ENCODE measurements at places on chromosomes 11 and 22.
A peak's percentile ranks its signal among the peaks of the same experiment; 100 is the strongest.

DNA sequence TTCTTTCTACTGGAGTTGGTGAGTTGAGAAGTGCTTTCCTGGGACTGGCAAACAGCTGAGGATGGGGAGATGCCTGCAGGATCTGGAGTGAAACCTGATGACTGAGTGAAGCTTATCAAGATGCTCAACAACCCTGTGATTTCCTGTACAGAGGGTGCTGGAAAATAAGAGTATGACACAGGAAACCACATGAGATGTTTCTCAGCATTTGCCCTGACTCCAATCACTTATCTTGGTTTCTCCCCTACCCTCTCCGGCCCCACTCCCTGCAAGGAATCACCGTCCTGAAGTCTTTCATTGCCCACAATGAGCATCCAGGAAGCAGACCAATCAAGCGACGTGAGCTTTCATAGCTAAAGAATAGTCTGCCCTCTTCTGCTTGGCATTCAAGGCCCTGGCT lies at the start of gene MRGPRX2:
TSS of gene MRGPRX2 (minus strand) at position 89 of the 400 bp plus-strand sequence. CDS start 4,315 bp downstream, outside the sequence.
- peak; percentile 10 for DNase-seq

- DNase-seq: peak; percentile 2
Observed at GRCh38 chr11:131624531-131624930, 254.1 kb downstream of the NTM start.

- DNase-seq: no peak
Observed at GRCh38 chr11:118996926-118997626, 862 bp upstream of the CENATAC start.

DNA sequence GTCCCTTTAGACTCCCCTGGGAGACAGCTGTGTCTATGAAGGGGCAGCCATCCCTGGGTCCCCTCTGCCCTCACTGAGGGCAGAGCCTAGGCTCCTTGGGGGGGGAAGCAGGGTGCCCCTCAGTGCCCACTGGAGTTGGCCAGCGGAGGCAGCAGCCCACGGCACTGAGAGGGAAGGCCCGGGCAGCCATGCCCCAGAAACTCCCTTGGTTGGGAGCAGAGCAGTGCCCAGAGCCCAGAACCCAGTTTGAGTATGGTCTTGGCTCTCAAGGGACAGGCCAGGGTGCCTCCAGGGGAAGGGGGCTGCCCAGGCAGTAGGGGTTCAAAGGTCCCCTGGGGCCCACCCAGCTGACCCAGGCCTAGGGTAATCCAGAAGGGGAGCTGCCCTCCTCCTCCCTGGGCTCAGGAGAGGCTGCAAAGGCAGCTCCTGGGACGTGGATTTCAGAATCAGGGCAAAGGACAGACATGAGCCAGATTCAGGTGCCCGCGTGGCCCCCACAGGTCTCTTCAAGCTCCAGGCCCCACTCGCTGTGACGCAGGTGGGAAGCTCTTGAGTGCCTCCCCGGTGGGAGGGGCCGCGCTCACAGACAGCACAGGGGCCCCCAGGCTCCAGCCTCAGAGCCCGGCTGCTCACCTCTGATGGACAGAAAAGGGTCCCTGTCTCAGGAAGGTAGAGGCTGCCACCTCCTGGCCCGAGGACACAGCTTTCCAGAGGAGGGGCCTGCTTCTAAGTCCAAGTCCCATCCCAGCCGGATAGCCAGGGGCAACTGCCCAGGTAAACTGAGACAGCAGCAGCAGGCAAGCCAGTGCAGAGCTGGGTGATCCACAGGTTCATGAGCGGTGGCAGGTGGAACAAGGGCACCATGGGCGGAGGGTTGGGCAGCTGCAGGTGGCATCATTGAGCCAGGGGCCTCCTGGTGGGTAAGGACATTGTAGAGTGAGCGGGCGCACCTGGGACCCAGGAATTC lies 2.6 kb downstream of the C11orf21 start:
- no peak for DNase-seq

DNA sequence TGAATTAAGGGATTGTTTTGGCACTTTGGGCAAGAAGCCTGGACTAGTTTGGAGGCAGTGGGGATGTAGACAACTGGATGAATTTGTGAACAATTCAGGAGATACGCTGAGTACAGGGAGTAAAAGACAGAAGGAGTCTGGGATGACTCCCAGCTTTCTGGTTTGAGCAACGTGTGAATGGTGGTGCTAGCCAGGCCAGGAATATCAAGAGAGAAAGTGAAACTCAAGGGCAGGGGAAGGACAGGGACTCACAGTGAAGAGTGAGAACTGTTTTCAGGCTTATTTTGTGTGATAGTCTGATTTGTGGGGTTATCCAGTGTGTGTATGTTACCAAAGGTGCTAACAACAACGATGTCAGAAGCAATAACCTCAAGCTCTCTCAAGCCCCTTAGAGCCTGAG lies 15.9 kb downstream of the CHRM1 start:
- no peak for DNase-seq

GRCh38 chr11:75986966-75987365 lies 172.0 kb downstream of the UVRAG start:
- no peak for DNase-seq

- DNase-seq: no peak
Observed at GRCh38 chr11:118659953-118660680, 19.3 kb downstream of the TREH start.

DNA sequence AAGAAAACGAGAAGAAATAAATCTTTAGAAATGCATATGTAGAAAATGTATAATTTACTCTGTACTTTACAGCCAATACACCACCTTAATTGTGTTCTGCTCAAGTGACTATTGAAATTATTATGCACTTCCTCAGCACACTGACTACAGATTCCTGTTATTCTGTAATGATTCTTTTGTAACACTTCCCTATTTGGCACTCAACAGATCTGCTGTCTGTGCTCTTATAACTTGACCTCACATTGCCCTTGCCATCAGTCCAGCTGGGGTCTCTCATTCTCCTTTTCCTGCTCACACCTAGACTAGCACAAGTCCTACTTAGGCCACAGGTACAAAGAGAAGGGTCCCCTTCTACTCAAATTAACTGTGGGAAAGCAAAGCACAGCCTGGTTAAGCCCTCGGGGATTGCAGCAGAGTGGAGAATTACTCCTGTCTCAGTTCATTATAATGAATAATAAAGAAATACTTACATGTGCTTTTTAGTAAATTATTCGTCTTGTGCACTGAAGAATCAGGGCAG lies 860.4 kb downstream of the OPCML start:
- DNase-seq: no peak

- DNase-seq: no peak
Observed at GRCh38 chr11:64772303-64773018, 5.9 kb downstream of the SF1 start.

GRCh38 chr22:24400034-24400725 lies 27.2 kb upstream of the ADORA2A start:
- DNase-seq: no peak

GRCh38 chr11:117548876-117549275 lies 221.2 kb downstream of the CEP164 start:
- DNase-seq: no peak

GRCh38 chr22:28934026-28934425 lies 50.7 kb downstream of the ZNRF3 start:
- DNase-seq: no peak

DNA sequence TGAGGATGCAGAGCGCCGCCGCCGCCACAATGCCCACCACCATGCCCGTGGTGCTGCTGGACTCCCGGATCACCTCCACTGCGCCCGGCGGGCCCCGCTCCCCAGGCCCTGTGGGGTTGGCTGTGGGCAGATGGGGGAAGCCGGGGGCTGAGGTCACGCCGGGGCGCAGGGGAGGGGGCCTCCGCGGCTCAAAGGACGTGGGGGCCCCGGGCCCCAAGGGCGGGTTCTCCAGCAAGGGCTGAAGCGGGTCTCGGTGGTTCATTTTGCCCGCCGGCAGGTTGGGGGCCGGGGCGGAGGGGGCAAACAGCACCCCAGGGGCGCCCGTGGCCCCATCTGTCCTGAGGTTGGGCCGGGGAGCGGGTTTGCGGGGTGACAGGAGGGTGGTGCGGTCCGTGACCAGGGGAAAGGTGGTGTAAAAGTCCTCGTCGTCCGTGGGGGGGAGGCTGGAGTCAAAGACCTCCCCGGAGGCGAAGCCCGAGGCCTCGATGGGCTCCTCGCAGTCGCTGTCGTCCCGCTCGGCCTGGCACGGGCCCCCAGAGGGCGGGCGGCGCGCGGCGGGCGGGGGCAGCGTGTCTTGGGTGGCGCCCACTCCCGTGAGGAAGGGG lies 16.5 kb downstream of the SLC22A12 start:
- DNase-seq: no peak

DNA sequence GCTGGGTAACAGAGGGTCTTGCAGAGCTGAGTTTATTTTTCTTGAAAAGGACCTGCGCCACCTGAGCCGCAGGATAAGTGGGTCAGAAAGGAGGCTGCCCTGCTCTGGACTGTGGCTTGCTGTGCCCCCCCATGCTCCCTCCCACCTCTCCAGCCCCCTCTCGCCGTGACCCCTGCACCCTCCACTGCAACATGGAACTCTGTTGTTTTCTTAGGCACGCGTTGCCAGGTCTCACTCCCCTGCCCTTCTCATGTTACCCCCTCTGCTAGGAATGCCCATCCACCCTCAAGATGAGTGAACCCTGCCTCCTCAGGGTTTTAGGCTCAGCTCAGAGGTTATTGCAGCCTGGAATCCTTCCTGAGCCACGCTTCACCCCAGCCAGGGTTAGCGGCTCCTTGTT lies 10.8 kb downstream of the ETS1 start:
- no peak for DNase-seq

- no peak for DNase-seq
Observed at GRCh38 chr22:46058591-46059519, 81.9 kb upstream of the WNT7B start.

- no peak for DNase-seq
Observed at GRCh38 chr22:18000441-18001039, 23.8 kb downstream of the MICAL3 start.

DNA sequence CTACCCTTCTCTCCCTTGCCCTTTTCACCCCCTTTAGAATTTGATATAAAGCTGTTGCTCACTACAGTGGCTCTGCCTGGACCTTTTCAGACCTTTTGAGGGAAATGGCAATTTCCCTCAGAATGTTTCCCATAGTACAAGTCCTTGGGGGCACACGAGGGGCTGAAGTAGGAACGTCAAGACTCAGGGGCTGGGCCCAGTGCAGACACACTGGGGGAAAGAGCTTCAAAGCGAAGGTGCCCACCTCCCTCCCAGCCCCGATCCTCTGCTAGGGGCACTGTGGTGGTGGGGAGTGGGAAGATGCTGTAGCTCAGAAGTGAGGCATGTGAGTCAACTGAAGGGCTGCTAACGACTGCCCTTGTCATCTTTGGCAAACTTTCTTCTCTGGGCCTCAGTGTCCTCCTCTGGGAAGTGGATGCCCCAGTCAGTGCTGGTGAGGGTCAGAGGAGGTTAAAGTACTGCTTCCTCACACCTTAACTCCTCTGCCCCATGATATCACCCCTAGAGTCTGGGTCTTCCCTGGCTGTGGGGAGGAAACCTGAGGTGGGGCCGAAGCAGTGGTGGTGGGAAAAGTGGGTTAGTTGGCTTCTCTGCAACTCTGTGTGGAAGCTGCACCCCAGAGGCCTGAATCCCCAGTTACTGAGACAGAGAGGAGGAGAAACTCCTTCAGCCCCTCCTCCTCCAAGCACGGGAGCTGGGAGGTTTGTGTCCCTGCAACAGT lies 425.3 kb upstream of the B3GAT1 start:
- DNase-seq: no peak

GRCh38 chr11:92489826-92490399 lies 265.3 kb downstream of the FAT3 start:
- DNase-seq: no peak

DNA sequence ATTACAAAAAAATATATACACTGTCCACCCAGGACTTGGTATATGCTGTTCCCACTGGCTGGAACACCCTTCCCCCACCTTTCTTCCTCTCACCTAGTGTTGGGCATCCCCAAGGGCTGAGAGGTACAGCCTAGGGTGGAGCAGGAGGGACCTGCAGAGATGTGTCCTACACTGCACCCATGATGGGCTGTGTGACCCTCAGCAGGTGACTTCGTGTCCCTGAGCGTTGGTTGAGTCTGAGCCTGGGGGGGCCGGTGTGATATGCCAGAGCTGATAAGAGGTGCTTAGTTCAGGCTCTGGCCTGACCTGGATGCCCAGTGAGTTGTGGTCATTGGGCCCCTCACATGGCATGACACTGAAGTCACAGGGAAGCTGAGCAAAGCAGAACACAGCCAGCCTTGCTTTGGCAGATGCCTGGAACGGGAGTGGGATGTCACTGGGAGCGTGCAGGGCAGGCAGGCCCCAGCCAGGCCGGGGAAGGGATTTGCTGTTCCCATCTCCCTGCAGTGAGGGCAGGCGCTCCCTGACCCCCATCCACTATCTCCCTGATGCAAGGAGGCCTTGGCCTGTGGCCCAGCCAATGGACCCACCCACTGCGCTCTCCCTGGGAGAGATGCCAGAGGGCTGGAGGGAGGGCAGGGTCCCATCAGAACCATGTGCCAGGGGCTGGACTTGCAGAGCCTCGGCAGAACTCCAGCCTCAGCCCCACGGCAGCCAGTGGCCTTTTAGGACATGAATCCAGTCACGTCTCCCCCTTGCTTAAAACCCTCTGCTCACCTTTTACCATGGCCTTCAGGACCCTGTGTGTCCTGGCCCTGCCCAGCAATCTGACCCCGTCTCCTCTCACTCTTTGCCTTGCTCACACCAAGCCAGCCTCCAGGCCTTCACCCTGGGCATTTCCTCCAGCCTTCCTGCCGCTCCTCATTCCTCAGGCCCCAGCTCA lies 138.9 kb downstream of the MN1 start:
- peak; percentile 7 for DNase-seq

GRCh38 chr11:7892840-7893254 lies 38.2 kb downstream of the OR10A6 start:
- peak; percentile 76 for DNase-seq

DNA sequence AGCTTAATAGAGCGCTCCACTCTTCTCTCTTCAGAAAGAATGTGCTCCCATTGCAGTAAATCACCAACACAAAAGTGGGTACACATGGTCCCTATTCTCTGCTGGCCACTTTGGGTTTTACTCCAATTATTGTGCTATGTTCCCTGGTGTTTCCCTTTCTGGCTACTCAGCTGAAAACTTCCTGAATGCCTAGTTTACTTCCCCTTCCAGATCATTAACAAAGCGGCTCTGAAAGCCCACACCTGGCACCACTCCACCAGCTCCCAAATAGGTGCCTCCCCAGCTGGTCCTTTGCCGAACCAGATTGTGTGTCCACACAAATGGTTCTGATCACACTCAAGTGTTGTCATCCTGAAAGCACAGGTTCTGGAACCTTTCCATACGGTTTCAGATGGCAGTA lies 443.7 kb downstream of the NTM start:
- DNase-seq: no peak

DNA sequence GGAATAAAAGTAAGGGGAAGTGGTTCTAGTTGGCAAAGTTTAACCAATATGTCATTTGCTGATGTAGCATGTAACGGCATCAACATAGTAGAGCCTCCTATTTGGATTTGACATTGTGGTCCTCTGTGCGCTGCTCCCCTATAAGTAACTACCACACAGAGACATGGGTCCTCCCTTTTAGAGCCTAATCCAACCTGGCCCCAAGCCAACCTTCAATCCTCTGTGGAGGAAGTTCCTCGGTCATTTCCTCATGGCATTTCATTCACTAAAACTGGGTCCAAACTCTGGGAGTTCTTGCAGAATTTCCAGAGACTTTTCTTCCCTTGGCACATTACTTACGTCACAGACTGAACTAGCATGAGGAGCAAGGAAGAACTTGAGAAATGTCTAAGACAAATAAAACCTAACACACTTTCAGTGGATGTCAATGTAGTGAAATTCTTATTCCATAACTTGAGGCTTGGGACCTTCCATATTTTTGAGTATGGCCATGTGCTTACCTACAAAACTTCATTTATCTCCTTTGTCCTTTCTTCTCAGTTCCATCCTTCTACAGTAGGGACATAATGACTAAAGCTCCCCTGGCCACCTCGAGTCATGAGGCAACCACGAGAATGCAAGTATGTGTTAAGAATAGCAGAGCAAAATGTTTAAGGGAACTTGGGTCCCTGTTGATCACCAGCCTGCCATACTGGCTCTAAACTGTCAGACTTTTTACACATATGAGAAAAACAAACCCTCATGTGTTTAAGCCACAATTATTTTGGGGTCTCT lies 34.7 kb downstream of the MMP20 start:
- DNase-seq: no peak
